CD4-positive, alpha-beta T cell (primary cell): ENCODE measurements at places on chromosomes 11 and 22.

DNA sequence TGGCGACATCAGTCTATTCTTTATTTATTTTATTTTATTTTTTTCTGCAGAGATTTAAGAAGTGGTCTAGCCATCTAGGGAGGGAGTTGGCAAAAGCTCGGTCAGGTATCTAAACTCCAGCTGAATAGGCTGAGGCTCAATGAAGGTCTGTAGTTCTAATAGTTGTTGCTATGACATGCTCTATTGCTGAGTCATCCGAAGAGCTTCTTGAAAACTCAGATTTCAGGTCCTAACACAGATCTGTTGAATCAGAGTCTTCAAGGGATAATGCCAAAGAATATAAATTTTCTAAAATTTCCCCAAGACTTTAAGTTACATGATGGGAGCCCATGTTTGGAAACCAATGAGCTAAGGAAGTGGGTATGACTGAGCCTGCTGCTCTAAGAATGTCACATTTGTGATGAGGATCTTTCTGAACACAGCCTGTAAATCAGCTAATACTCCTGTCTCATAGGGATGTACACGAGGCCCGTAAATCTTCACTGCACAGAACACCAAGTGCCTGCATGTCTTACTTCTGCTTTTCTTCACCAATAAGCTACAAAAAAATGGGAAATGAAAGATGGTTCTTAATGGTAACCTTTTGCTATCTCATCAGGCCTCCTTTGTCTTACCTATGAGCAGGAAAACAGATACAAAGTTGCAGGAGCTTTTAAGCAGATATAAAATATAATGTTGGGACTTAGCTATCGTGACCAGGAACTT, 901.4 kb upstream of the API5 start:
- DNase-seq, result peak; percentile 0

GRCh38 chr11:75535071-75535470, 9.3 kb upstream of the GDPD5 start:
- DNase-seq, result no peak

- DNase-seq, result no peak
These were observed 82.5 kb downstream of the ZNF280B start for GRCh38 chr22:22425783-22426624.

- DNase-seq, result no peak
These were observed 77.7 kb downstream of the ME3 start for GRCh38 chr11:86594746-86595145.

DNA sequence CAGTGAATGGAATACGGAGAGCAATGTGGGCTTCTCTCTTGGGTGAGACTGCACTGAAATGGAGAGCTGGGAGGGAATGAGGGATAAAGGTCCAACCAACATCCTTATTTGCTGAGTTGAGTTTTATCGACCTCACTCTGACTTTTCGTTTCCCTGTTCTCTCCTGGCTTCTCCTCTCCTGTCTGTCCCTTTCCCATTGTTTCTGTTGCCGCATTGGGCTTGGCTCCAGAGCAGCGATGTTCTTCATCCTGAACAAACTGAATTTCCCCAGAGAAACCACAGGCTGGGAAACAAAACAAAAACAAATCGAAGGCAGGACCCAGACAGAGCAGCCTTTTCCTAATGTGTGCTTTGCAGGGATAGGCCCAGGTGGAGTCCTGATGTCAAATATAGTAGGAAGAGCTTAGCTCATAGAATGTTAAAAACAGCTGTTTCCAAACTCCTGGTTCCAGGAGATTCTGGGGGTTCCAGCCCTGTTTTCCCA, 30.0 kb downstream of the MOV10L1 start:
- no peak for DNase-seq

- DNase-seq, result no peak
These were observed 113.0 kb upstream of the NAV2 start for GRCh38 chr11:19599681-19600080.

GRCh38 chr22:38032681-38033521, 24.3 kb upstream of the PICK1 start:
- no peak for DNase-seq

DNA sequence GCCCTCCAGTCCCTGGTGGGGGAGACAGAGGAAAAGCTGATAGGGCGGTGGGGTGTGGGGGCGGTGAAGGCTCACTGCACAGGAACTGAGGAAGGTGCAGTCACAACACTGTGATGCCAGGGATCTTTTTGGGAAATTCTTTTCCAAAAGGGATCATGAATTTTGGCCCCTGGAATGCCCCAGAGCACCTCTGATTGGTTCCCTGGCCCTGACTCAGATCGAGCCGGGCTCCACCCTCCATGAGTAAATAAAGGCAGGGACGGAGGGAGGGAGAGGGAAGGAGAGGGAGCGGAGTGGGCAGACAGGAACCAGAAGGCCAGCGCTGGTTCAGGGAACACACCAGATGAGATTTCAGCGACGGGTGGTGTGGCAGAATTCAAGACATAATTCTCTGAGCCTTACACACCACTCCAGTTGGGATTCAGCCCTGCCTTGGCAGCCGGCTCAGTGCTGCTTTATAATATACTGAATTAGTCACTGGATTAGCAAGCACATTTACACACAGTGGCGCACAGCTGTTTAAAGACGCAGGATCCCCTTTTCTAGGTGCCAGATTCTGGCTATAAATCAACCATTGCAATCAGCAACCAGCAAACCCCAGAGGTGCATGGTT, 80.3 kb downstream of the ETS1 start:
- DNase-seq, result peak; percentile 45

- no peak for DNase-seq
These were observed 14.9 kb downstream of the ADORA2A start for GRCh38 chr22:24442352-24442744.

- no peak for DNase-seq
These were observed 70.6 kb upstream of the CAPRIN1 start for GRCh38 chr11:33980897-33981296.

DNA sequence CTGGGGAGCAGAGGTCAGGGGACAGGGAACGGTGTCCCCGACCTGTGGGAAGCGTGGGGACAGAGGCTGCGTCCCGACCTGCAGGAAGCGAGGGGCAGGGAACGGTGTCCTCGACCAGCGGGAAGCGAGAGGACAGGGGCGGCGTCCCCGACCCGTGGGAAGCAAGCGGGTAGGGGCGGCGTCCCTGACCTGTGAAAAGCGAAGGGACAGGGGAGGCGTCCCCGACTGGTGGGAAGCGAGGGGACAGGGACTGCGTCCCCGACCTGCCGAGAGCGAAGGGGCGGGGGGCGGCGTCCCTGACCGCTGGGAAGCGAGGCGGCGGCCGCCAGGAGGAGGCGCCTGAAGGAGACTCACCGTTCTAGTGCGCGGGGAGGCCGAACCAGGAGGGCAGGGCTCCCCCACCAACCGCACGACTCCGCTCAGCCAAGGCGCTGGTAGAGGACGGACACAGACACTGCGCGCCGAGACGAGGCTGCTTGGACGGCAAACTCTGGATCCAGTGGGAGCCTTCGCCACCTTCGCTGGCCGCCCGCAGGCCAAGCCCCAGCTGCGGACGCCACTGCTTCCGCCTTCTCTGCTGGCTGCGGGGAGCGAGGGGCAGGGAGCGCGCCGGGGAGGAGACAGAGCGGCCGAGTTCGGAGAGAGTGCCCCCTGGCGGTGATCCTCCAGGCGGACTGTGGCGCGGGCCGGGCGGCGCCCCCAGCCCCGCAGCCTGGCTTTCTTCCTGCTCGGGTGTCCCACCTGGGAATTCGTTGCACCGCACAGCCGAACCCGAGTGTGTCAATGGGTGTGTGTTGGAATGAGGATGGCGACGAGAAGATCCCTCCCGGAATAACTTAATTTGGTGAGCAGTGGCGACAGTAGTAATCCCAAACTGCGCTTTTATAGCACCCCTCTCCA, at the start of gene TRAF6:
TSS of gene TRAF6 (minus strand) at position 579 of the 900 bp plus-strand sequence. CDS start 8,757 bp downstream, outside the sequence.
- peak; percentile 78 for DNase-seq
